NCI-H146 (cell line): ENCODE measurements at places on chromosomes 4 and X.
A peak's percentile ranks its signal among the peaks of the same experiment; 100 is the strongest.

- no peak for DNase-seq
Measured at GRCh38 chr4:43846111-43846587, 602.5 kb downstream of the KCTD8 start.

DNA sequence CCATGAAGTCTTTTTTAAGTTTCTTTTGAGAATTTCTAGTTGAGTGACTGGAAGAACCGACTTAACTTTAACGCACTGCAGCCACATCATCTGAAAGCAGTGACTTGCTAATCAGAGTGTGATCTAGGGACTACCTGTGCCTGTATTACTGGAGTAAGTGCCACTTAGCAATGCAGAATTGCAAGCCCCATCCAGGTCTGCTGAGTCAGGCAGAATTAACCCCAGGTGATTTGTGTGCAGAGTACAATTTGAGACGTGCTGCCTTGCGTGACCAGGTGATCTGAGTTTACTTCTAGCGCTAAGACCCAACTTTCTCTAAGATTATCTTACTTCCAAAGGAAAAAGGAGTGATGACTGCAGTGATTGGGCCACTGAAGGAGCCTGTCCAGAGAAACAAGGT lies 85.3 kb downstream of the CLCN4 start:
- no peak for DNase-seq

DNA sequence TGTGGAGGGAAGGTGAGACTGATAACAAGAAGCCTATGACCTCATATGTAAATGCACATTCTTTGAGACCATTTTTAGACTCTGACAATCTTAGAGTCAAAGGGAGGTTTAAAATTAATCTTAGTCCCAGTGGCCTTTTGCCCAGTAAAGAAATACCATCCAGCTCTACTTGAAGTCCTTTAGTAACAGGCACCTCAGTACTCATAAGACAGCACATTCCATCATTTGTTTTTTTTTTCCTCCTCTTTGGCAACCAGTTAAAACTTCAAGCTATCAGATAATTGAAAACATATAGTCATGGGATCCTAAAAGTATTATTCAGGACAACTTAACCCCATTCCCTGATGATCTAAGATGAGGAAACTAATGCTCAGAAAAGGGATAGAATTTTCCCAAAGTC lies 4.6 kb downstream of the EDA2R start:
- no peak for DNase-seq

DNA sequence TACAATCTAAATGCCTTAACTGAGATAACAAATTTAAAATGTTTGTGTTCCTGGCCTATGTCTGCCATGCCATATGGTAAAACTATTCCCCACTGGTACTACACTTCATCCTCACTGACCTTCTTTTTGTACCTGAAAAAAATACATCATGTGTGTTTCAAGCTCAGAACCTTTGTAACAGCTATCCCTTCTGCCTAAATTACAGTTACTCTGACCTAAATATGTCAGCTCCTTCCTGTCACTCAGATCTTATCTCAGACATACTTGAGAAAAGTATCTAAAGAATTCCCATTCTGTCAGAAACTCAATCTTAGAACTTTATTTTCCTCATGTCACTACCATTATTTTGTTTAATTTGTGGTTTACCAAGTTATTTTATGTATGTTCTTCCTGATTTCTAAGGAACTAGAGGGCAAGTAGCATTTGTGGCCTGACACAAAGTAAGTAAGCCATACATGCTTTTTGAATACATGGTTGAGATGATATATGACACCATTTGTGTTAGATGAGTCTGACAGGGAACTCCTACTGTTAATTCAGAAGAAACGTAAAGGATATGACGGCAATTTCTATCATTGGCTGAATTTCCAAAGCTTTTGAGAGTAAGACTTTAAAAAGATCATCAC lies 456.5 kb upstream of the NDST3 start:
- no peak for DNase-seq

GRCh38 chrX:85622635-85623034 lies 243.2 kb upstream of the POF1B start:
- no peak for DNase-seq

GRCh38 chrX:56802428-56802827 lies 73.4 kb downstream of the NBDY start:
- DNase-seq, result no peak

DNA sequence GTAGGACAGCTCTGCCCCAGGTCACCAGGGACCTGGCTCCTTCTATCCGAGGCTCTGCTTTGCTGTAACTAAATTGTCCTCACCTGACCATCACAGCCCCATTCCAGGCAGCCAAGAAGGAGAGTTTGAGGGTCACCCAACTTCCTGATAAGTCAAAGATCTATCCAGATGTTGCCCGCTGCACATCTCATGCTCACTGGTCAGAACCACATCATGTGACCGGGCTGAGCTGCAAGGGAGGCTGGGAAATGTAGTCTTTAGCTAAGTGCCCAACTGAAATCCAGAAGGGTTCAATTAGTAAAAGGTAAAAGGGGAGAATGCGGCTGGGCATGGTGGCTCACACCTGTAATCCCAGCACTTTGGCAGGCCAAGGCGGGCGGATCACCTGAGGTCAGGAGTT lies 18.4 kb downstream of the HMX1 start:
- DNase-seq, result no peak

- DNase-seq, result no peak
Measured at GRCh38 chrX:44344194-44344593, 722 bp upstream of the EFHC2 start.

- no peak for DNase-seq
Measured at GRCh38 chrX:132393485-132393884, 95.4 kb downstream of the MBNL3 start.

GRCh38 chr4:100049872-100050271 lies 99.8 kb upstream of the H2AZ1 start:
- DNase-seq, result no peak

- no peak for DNase-seq
Measured at GRCh38 chrX:41733939-41734338, 10.0 kb downstream of the GPR82 start.

DNA sequence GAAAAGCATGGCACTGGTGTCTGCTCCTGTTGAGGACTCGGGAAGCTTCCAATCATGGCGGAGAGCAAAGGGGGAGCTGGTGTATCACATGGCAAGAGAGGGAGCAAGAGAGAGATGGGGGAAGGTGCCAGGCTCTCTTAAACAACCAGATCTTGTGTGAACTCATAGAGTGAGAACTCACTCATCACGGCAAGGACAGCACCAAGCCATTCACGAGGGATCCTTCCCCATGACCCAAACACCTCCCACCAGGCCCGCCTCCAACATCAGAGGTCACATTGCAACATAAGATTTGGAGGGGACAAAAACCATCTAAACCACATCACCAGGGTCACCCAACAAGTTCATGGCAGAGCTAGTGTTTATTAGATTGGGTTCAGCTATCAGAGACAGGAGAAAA lies 218.7 kb upstream of the BCOR start:
- DNase-seq, result no peak

DNA sequence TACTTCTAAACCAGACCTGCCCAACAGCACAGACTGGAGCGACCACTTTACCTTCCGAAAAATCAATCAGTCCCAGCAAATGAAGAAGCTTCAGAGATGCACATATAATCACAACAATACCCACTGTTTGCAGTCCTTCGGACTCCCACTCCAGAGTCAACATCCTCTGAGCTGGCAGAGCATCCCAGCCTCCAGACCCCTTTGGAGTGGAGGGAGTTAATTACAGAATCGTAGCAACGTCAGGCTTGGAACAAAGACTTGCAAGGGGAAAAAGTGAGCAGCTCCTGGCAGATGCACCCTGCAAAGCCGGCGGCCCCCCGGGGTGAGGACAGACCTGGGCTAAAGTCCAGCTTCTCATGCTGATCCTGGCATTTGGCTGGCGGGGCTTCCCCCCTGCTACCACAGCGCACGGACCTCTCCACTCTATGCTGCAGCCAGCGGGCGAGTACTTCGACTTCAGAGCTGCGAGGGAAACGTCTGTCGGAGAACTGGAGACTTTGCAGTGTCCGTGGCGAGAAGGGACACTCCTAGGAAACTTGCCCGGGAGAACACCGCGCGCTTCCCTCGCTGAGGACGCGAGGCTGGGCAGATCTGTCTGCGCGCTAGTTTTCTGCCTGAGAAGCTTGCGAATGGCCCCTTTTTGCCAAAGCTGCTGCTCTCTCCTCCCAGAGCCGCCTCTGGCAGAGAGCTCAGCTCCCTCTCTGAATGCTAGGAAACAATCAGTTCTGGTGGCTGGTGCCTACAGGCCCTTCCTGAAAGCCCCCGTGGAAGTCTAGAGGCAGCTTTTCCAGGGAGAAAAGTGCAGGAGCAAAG lies 283.7 kb downstream of the PACRGL start:
- peak; percentile 17 for DNase-seq

- DNase-seq, result no peak
Measured at GRCh38 chrX:48826135-48826875, at the start of gene ERAS. ERAS (plus strand) TSS chrX:48826513; CDS start chrX:48829124, 2,611 bp downstream.

DNA sequence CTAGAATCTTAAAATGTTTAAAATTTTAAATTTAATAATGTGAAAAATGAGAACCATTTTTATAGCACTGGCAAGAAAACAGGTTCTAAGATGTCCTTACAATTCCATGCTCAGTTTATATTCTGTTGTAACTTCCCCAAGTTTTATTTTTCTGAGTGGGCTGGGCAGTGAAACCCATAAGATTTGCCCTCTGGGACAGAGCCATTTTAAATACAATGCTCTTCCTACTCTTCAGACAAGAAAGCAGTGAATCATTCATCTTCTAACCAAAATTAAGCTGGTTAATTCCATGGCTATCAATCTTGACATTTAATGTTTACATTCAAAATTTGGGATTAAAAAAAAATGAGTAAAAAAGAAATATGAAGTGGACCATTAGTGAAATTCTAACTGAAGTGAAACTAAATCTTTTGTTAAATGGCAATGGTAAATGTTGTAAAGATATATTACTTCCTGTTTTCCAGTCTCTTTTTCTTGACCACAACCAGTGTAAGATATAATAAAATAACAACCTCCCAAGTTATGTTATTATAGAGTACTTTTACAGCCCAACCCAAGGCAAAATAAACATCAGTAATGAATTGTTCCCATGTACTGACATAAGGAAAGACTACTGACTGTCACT lies 37.2 kb upstream of the PTPN13 start:
- no peak for DNase-seq

- no peak for DNase-seq
Measured at GRCh38 chr4:172997217-172997609, 171.4 kb upstream of the GALNT7 start.

- DNase-seq, result no peak
Measured at GRCh38 chrX:79079477-79079876, 65.0 kb upstream of the GPR174 start.

DNA sequence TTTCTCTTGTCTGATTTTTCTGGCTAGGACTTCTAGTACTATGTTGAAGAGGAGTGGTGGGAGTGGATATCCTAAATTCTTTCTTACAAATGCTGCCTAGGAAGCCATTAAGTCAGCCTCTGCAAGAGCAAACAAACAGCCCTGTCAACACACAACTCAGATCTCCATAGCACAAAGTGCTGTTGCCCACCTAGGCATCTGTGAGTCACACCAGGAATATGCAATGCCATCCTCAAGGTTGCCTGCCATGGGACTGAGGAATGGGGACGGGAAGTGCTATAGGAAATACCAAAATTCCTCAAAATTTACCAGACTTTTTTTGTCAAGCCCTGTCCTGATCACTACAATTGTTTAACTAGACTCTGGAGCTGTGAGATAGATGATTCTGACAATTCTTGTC lies 466.9 kb downstream of the FSTL5 start:
- no peak for DNase-seq

GRCh38 chrX:12779534-12779933 lies 11.7 kb upstream of the PRPS2 start:
- no peak for DNase-seq

GRCh38 chr4:122652379-122652778 lies 31.5 kb upstream of the IL21 start:
- DNase-seq, result no peak

GRCh38 chr4:61275241-61275640 lies 75.1 kb downstream of the ADGRL3 start:
- DNase-seq, result no peak

- peak; percentile 32 for DNase-seq
Measured at GRCh38 chrX:56733459-56734046, 4.5 kb downstream of the NBDY start.

GRCh38 chr4:53490965-53491622 lies 100.2 kb downstream of the LNX1 start:
- peak; percentile 49 for DNase-seq

GRCh38 chr4:2649604-2650114 lies 106.5 kb downstream of the TNIP2 start:
- no peak for DNase-seq

DNA sequence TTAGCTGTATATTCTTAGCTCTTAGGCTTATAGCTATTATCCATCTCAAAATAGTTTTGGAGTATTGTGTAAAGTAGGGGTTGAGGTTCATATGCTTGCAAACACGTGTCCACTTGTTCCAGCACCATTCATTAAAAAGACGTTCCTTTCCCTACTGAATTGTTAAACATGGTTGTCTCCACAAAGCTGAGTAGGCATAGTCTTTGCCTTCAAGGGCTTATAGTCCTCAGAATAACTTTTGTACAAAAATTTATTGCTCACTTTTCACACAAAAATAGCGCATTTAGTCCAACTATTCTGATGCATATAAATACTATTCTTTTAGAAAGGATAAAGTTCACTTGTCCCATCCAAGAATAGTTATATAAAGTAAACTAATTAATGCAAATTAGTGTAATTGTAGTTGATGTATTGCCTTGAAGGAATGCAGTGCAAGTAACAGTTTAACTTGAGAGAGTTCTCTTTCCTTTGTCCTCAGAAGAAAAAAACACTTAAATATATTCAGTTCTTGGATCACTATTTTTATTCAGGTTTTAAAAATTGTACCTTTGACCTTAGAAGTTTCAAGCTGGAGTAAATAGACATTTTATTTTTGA lies 14.1 kb downstream of the LRIT3 start:
- no peak for DNase-seq

- no peak for DNase-seq
Measured at GRCh38 chr4:124423160-124423559, 289.4 kb downstream of the ANKRD50 start.

DNA sequence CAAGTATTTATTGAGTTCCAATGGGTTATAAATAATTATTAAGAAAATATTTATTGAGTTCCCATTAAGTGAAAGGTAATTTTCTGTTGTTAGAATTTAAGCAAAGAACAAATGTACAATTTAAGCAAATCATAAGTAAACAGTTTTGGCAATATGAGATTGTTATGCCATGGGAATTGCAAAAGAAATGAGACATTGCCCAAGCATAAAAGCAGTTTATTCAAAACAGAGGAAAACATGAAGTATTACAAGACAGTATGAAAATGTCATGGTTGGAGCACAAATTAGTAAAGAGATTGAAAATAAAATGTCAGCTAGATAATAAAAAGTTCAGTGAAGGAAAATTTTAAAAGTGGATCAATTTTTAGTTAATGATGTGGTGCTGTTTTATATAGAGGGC lies 706.1 kb upstream of the EPHA5 start:
- DNase-seq, result no peak
